Smooth muscle cell of bladder (primary cell): ENCODE measurements at places on chromosomes 2 and 18. TPM values are rescaled to one million over a fixed set of nuclear protein-coding genes. Genes with fewer than 3 reads are reported as not detected.

The PTH2R gene
- total RNA-seq, result under 0.01 TPM in 1 of 2 replicates, not detected in the other

The IFT172 gene
- 27.2 and 33.1 TPM in 2 replicates for total RNA-seq

The ADD2 gene
- 0.37 TPM in 1 of 2 replicates, not detected in the other for total RNA-seq

The ATOH8 gene
- 29.3 and 72.5 TPM in 2 replicates for total RNA-seq

The FBXO48 gene
- total RNA-seq, result 0.28 TPM in 2 replicates

The C1QL2 gene
- not detected in 2 replicates for total RNA-seq

The ABCG8 gene
- not detected in 2 replicates for total RNA-seq

The CD8A gene
- not detected in 2 replicates for total RNA-seq

The IMPACT gene
- 25.2 and 29.0 TPM in 2 replicates for total RNA-seq

The REG3G gene
- not detected in 2 replicates for total RNA-seq

The POTEI gene
- under 0.01 TPM in 1 of 2 replicates, not detected in the other for total RNA-seq

The ARHGAP15 gene
- total RNA-seq, result 0.09 and 0.14 TPM in 2 replicates

The TMEM169 gene
- total RNA-seq, result 0.09 and 0.14 TPM in 2 replicates

The DDX1 gene
- 58.7 and 69.1 TPM in 2 replicates for total RNA-seq

The TMEM163 gene
- total RNA-seq, result not detected in 2 replicates

The TUBA4B gene
- total RNA-seq, result not detected in 2 replicates

The DQX1 gene
- under 0.01 TPM in 1 of 2 replicates, not detected in the other for total RNA-seq

The EVA1A gene
- total RNA-seq, result 13.2 and 13.4 TPM in 2 replicates

The TRAF3IP1 gene
- 9.9 and 11.9 TPM in 2 replicates for total RNA-seq
